ENCODE measurements at places on chromosomes 13 and 19.

DNA sequence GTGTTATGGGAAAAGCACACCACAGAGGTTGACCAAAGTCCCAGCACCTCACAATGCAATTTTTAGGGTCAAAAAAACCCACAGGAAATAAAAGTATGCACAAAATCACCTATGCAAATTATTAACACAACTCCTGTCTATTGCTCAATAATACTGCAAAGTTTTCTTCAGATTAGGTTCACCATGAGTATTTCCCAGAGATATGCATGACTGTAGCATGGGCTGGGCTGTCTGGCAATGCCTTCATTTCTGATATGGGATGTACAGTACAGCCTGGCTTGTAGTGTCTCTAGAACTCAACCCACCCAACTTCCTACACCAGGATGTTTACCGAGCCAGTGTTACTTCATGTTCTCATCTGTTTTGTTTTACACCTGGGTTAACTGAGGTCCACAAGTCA is 698.7 kb upstream of the ARGLU1 start:
- no peak for DNase-seq

GRCh38 chr19:17323964-17324332 is 10.7 kb downstream of the ANO8 start:
- DNase-seq: no peak

DNA sequence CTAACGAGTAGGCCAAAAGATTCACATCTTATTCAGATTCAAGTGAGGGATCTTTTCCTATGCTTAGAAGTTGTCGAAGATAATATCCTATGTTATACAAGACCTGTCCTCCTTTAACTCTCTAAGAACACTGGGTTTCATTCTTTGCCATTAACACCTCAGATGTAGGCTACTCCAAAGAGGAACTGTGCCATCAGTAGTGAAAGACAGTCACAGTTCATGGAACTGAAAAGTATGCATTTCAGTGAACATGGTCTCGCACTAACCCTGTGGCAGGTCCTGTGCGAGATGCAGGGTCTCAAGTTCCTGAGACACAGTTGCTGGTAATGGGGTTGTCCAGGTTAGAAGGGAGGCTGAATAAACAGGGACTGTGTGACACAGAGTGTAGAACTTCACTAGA is 4.1 kb downstream of the LGALS16 start:
- DNase-seq: no peak

DNA sequence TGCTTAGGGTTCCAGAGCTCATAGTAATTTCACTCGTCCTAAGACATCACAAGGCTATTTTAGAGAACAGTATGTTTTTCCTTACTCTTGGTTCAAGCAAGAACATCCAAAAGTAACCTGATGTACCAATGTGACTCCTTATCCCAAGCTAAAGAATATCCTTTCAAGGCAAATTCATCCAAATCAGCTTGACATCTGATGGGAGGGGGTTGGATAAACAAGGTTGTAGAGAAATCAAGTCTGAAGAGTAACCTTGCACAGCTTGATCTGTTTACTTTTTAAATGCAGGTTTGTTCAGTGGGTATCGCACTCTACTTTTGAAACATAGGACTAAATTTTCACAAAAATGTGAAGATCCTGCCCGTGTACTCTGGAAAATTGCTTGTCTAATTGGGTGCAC is 201.2 kb downstream of the GGACT start:
- no peak for DNase-seq

DNA sequence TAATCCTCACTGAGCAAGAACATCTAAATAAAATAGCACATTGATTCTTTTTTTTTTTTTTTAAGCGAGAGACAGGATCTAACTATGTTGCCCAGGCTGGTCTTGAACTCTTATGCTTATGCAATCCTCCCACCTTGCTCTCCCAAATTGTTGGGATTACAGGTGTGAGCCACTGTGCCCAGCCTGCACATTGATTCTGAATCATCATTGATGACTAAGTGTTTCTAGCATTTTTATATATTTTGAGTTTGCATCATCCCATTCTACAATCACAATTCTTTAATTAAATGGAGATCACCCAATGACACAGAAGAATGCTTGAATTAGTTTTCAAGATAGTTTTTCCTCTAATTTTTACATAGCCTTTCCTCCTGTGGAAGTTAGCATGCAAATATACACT is 354.1 kb downstream of the KLF5 start:
- DNase-seq: no peak

GRCh38 chr13:53920916-53921315 is 892.3 kb downstream of the OLFM4 start:
- no peak for DNase-seq

DNA sequence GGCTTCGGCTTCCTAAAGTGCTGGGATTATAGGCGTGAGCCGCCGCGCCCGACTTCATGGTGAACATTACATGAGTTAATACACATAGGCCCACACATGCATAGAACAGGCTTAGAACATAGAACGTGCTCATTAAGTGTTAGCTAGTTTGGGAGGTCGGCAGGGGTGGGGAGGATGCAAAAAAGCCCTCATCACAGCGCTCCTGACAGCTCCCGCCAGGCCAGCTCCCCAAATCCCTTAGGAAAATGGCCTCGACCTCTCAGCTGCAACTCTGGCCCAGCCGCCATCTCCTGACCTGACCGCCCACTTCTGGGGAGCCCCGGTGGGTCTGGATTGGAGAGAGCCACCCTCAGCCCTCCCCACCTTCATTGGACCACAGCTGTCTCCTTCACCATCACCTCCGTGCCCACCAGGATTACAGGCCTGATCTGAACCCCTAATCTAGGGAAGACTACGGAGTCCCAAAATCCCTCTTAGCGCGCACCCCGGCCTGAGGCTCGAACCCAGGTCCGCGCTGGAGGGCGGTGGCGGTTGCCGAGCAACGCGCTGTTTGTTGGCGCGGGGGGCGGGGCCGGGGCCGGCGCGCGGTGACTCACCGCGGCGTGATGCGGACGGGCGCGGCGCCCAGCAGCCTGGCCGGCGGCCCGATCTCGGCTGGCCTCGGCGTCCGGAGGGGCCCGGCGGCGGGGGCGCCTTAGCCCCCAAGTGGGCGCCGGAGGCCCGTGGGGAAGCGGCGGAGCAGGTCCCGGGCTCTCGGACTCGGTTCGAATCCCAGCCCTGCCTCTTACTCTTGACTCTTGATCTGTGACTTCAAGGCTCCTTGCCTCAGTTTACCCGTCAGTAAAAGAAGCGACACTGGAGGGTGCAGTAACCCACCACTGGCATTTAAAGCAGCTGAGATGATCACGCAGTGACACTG is 26.7 kb upstream of the NANOS3 start:
- no peak for DNase-seq

- no peak for DNase-seq
These were observed 276.0 kb downstream of the DNAJC15 start for GRCh38 chr13:43299374-43299773.

DNA sequence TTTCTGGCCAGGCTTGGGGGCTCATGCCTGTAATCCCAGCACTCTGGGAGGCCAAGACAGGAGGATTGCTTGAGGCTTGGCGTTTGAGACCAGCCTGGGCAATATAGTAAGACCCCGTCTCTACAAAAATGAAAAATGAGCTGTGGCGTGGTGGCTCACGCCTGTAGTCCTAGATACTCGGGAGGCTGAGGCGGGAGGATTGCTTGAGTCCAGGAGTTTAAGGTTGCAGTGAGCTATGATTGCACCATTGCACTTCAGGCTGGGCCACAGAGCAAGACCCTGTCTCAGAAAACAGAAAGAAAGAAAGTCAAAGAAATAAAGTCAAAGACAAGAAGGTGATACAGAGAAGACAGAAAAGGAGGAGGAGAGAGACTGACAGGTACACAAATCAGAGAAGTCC is 2.5 kb upstream of the CACNG6 start:
- no peak for DNase-seq

DNA sequence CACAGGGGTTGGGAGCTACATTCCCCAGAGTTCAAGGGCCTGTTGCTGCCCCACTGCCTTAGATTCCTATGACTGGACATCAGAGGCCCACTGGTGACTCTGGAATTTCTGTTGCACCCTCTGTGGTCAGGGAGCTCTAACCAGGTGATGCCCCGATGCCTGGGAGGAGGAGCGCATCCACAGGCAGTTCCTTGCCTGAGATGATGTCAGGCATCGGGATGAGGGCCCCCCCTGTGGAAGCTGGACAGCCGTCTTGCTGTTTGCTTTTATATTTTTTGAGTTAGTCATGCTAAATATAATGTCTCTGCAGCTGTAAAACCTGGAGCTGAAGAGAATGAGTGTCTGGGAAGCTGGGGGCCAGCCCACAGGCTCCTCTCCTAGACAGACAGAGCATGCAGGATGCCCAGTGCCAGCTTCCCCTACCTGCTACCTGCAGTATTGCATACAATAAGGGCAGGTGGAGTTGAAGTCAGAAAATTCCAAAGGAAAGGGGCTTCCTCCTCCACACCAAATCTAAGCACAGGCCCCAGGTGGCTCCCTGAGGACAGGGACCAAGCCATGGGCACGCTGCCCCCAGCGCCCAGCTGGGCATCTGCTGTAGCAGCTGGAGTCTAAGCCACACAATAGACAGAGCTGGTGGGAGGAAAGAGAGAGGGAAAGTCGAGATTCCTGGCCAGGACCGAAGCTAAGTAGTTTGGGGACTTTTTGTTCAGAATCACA is 16.2 kb downstream of the COL4A2 start:
- DNase-seq: no peak

DNA sequence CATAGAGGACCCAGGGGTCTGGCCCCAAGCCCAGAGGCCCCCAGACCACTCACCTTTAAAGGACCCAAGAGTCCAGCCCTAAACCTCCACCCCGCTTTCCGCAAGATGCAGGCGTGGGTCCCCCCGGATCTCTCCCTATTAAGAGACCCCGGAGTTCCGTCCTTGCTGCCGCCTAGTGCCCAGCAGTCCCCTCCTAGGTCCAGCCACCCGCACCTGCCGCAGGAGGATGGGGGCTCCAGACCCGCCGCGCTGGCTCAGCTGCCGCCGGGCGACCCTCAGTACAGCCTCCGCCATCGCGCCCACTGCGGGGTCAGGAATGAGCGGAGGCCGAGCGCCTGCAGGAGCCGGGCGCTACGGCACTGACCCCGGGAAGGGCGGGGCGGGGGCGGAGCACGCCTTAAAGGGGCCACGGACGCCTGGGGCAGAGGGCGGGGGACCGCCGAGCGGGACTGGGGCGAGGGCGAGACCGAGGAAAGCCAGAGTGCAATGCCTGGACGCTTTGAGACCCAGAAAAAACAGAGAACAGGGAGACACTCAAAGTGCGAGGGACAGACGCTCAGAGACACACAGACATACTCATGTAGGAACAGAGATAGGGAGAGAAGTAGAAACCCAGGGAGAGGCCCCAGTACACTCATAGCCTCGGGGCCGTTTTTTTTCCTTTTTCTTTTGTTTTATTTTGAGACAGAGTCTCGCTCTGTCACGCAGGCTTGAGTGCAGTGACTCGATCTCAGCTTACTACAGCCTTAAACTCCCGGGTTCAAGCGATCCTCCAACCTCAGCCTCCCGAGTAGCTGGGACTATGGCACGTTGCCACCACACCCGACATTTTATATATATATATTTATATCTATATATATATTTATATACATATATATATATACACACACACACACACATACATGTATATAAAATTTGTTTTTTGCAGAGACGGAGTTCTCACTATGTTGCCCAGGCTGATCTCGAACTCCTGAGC is at the start of gene ETHE1:
Gene ETHE1 (minus strand): TSS at position 318 of the 976 bp plus-strand sequence. CDS start 24 bp downstream, at position 294.
- DNase-seq: no peak

- no peak for DNase-seq
These were observed 2.2 kb downstream of the C13orf46 start for GRCh38 chr13:113971471-113972231.

DNA sequence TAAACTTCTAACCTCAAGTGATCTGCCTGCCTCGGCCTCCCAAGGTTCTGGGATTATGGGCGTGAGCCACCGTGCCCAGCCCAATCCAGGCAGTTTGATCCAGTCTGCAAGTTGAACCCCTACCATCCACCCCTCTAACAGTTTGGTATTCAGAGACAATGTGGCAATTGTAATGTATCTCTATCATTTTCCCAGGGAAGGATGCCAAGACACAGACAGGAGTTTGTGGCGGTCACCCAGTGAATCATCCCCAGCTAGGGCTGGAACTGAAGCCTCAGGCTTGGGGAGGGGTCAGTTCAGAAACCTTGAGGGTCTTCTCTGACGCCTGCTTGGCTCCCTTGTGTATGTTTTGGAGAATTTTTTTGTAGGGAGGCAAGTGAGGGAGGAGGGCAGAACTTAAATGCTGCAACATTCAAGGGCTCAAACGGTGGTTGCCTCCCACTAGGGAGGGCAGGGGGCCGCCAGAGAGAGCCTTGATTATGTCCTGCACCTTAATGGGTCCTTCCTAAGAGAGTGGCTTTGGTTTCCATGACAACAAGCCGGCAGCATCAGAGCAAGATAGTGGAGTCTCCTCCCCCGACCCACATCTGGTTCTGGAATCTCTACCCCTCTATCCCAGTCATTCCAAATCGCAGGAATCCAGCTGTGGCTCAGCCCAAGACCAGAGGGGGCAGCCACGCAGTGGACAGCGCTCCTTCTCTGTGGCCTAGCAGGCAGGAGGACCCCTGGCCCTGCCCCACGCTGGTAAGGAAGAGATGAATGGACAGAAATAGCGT is 14.9 kb upstream of the FEM1A start:
- DNase-seq: no peak

DNA sequence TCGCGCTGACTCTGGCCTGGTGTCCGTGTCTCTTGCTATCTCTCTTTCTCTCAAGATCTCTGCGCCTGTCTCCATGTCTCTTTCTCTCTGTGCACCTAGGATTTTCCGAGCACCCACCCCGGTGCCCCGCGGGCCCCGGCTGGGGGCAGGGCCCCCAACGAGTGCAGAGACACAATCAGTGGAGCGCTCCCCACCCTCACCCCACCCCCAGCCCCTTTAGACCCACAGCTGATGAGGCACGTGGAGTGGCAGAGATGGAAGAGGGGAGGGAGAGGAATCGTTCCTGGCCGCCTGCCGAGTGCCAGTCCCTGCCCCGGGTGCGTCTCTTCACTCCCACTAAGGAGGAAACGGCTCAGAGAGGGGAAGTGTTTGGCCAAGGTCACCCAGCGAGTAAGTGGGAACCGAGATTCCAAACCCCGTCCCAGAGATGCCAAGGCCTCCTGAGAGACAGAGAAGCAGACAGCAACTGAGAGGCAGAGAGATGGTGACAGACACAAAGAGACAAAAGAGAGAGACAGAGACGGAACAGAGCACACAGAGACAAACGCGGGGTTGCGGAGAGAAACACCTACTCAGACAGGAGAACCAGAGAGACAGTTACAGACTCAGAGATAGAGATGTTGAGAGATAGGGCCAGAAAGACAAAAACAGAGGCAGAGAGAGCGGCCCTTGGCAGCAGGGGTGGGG is 626 bp upstream of the BCL3 start:
- no peak for DNase-seq

- no peak for DNase-seq
These were observed 15.5 kb downstream of the SERP2 start for GRCh38 chr13:44389060-44389666.

DNA sequence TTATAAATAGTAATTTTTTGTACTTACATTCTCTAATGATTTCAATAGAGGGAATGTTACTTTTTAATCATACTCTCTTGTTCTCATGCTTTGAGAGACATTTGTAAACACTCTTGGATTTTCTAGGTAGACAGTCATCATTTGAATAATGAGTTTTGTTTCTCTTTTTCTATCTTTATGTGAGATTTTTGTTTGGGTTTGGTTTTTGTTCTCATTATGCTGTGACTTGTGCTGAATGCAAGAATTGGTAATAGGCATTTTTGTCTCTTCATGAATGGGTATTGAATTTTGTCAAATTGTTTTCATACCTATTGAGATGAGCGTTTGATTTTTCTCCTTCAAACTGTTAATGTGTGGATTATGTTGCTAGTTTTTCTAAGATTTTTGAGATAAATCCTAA is 56.8 kb upstream of the GPR183 start:
- no peak for DNase-seq

- no peak for DNase-seq
These were observed 5.3 kb upstream of the GPR4 start for GRCh38 chr19:45607071-45608029.
